ENCODE measurements at places on chromosomes 12 and 14.
A peak's percentile ranks its signal among the peaks of the same experiment; 100 is the strongest.

GRCh38 chr12:116376354-116377193 is 99.1 kb upstream of the MED13L start:
- peak; percentile 85 for DNase-seq

DNA sequence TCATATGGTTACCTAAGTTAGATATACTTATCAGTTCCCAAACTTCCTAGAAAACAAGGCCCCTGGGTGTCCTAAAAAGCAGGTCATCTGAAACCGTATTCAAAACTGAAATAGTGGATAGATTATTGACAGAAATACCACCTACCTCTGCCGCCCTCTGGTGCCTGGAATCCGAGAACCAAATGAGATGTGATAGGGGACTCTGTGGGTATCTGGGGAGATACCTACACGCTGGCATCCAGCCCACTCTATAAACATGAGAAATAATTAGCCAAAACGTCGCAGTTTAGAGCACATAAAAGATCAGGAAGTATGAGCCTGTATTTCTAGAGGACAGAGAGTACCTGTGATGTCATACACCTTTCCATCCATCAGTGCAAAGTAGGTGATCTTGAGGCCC is 4.4 kb downstream of the ORMDL2 start:
- DNase-seq, result no peak

GRCh38 chr14:39841088-39841487 is 408.9 kb upstream of the FBXO33 start:
- no peak for DNase-seq

DNA sequence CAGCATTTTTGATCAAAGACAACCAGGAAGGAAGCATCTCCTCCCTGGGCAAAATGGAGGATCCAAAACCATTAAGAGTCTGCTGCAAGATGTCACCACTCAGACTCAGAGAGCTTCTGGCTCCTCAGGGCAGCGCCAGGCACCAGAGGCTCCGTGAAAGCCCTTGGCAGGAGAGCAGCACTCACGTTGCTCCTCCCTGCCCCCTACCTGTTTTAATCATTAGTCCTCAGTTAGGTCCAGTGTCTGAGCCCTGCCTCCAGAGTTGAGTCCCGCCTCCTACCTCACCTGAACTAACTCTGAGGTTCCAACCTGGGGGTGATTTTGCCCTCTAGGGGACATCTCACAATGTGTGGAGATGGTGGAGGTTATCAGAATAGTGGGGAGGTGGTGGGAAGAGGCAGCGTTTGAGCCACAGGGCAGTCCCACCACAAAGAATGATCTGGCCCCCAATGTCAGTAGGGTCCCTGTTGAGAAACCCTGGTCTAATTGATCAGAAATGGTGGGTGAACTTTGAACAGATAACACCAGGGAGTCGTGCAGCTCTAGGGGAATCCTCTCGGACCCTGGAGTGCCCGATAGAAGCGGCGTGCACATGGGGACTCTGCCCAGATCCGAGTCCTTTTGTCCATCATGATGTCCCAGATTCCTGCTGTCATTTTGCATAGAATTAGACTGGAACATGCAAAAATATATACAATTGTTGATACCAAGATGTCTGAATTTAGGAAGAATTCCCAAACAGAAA is 156.7 kb upstream of the DIO3 start:
- DNase-seq, result no peak

GRCh38 chr14:99930420-99931274 is 134.6 kb upstream of the EVL start:
- DNase-seq, result no peak

GRCh38 chr12:49568442-49569162 is 660 bp upstream of the MCRS1 start:
- DNase-seq, result no peak

DNA sequence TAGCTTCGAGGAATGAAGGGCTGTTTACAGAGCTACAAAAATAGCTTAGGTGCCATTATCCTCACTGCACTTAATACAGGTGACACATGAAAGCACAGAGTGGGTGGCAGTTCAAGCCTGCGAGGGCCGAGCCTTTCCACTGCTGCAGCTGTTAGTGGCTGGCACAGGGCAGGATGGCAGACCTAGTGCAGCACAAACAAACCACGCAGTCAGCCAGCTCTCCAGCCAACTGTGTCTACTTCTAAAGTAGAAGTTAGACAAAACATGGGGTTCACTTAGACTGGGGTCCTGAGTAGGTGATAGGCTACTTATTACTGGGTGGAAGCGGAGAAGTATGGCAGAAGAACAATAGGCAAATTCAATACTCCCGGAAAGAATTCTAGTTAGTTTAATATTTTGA is 95.4 kb downstream of the DUSP16 start:
- DNase-seq, result no peak

- DNase-seq, result no peak
These were observed 56.8 kb downstream of the FOXN3 start for GRCh38 chr14:89360277-89360676.

- no peak for DNase-seq
These were observed 71.1 kb downstream of the EPS8 start for GRCh38 chr12:15717940-15718567.

DNA sequence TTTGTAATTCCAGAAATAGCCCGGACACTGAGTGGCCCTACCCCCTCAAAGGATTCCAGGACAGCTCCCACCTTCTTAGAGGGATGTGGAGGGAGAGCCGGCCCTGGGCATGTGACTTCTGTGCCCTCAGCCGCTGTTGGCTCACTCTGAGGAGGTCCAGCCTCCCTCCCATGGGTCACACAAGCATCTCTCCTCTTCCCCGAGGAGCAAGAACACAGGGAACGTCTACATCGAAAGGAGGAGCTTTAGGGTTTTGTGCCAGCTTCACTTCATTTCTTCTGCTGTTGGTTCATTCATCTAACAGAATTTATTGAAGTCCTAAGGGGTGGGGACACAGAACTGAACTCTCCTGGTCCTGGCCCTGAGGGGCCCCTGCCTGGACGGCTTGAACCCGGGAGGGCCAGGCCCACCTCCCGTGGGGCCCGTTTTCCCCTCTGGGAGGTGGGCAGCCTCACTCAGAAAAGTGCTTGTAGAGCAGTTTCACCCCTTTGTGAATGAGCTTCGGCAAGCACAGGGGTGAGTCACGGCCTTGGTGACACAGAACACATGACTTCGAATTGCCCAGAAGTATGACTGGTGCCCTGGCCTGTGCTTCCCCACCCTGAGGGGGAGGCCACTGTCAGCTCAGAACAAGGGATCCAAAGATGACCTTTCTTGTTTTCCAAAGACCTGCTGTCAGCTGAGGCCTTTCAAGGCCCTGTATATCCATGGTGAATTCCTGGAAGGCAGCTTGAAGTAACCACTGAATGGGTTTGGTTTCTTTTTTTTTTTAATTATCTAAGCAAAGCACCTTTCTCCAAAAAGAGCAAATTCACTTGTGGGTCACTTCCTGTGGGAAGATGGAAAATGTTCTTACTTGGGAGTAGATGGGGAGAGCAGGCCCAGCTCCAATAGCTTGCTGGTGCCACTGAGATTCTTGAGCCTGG is 39.2 kb downstream of the NFKBIA start:
- peak; percentile 83 for DNase-seq

- no peak for DNase-seq
These were observed 3.3 kb upstream of the CRIP2 start for GRCh38 chr14:105471297-105471821.

GRCh38 chr12:69886715-69887114 is 61.7 kb downstream of the MYRFL start:
- DNase-seq, result no peak

DNA sequence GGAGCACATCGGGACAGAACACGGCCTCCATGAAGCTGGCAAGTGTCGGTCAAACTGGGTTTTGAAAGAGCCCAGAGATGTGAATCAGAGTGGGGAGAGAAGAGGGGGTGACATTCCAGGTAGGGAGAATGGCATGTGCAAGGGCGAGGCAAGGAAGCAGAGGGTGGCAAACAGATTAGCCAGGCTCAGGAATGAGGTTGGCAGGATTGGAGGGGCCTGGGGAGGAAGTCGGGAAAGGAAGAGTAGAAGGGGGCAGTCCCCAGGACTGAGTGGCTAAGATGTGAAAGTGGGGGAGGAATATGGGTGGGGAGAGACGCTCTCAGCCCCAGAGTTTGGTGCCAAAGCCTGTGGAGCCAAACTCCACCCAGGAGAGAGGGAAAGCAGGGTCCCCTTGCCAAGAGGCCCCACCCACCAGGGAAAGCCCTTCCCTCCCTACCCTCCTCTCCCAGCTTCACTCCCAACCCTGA is 5.5 kb upstream of the HDAC7 start:
- no peak for DNase-seq

GRCh38 chr14:77243853-77244252 is 27.2 kb downstream of the NGB start:
- DNase-seq, result no peak

GRCh38 chr12:6550294-6551062 is 5.4 kb downstream of the IFFO1 start:
- no peak for DNase-seq

- peak; percentile 50 for DNase-seq
These were observed 91.2 kb downstream of the CEP128 start for GRCh38 chr14:80850197-80850814.

DNA sequence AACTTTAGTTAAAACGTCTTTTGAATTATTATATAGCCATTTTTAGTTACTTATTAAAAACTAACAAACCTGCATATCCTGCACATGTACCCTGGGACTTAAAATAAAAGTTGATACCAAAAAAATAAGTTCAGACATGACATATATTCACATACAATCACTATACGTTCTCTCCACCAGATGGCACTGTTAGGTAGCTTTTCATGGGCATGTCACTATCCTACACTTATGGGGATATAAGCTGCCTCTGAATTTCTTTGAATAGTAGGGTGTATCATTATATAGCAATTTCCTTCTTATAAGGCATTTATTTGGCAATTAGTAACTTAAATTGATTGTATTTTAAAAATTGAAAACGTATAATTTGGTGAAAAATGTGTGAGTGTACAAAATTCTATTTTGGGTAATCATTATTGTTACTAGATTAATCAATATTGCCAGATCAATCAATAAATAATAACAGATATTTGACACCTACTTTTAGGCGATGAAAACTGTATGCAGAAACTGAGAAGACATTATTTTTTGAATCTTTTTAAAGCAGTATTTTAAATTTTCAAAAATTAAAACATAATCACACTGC is 31.8 kb upstream of the OR10A7 start:
- DNase-seq, result peak; percentile 67

- DNase-seq, result no peak
These were observed 27.2 kb downstream of the VCPKMT start for GRCh38 chr14:50089208-50089607.

- no peak for DNase-seq
These were observed 8.2 kb downstream of the GOLT1B start for GRCh38 chr12:21509768-21510167.

- DNase-seq, result no peak
These were observed 25.6 kb downstream of the AKAP6 start for GRCh38 chr14:32354716-32355115.

DNA sequence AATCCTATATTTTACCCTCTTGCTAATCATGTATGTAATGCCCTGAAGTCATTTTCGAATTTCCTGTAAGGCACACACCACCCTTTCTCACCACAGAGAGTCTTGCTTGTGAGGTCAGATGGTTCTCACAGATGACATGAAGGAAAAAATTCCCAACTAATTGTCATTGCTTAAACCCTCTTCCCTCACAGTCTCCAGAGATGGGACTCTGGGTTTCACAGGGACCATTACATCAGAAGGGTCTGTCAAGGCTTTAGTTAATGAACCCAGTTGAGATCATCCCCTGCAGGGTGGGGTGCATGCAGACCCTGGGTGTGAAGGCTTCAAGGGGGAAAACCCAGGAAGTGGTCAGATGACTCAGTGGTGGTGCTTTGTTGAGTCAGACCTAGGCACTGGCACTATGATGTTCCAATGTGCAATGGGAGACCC is 229.6 kb downstream of the BCAT1 start:
- DNase-seq, result no peak

DNA sequence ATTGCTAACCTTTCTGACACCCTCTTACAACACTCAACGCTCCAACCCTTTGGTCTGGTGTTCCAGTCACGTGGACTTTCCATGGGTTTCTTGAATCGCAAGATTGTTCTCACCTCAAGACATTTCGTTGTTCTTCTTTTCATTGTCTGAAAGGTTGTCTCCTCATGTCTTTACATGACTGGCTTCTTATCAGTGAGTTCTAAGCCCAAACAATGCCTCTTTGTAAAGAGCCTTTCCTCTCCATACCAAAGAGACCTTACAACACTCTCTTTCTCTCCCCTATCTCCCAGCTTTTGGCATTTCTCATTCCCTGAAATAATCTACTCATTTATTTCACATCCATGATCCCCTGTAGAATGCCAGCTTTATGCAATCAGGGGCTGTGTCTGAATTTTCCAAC is 1144.8 kb downstream of the AACS start:
- DNase-seq, result no peak

DNA sequence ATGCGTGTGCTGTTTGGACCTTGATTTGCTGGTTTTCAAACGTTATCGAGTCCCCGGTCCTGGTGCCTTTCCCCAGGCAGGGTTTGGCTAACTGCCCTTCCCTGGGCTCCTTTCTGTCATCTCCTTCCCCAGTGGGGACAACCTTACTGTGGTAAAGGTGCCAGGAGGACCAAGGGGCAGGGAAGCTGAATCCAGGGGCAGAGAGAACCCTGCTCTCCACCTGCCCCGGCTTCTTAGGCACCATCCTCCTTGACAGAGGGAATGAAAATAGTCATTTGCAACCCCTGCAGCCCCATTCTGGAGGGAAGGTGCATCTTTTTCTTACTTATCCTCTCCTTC is 5.0 kb downstream of the CEBPE start:
- DNase-seq, result no peak

- DNase-seq, result peak; percentile 81
These were observed 35.2 kb downstream of the SLC8B1 start for GRCh38 chr12:113299619-113300237.

- peak; percentile 81 for DNase-seq
These were observed 3.0 kb upstream of the ZC3H14 start for GRCh38 chr14:88559852-88560251.

DNA sequence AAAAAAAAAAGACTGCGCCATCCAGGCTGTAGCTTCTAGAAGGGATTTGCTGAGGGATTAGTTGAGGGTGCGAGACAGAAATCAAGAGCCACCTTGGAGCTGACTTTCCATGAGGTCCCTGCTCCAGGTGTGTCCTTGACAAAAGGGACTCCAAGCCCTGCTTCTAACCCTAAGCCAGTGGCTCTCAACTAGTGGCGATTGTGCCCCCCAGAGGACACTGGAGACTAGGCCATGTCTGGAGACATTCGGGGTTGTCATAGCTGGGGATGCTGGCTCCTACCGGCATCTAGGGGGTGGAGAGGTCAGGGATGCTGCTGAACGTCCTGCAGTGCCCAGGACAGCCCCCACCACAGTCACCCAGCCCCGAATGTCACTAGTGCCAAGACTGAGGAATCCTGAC is 40.6 kb downstream of the SPRING1 start:
- no peak for DNase-seq

GRCh38 chr12:106428384-106428783 is 70.8 kb downstream of the POLR3B start:
- no peak for DNase-seq
